NCI-H146 (cell line): ENCODE measurements at places on chromosomes 12 and 14.

DNA sequence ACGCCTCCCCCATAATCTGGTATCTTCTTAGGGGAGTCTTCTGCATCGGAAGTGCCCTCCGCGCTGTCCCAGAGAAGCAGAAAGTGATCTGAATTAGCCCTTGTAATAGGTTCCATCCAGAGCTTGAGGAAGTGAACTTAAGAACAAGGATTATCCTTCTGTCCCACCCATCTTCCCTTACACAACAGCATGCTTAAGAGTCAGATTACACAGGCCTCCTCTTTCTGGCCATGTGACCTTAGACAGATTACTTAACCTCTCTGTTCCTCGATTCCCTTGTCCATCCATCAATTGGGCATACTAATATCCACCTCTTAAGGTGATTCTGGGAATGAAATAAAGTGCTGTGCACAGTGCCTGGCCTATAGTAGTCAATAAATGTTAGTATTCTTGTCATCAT is 11.4 kb downstream of the CABP1 start:
- DNase-seq, result no peak

DNA sequence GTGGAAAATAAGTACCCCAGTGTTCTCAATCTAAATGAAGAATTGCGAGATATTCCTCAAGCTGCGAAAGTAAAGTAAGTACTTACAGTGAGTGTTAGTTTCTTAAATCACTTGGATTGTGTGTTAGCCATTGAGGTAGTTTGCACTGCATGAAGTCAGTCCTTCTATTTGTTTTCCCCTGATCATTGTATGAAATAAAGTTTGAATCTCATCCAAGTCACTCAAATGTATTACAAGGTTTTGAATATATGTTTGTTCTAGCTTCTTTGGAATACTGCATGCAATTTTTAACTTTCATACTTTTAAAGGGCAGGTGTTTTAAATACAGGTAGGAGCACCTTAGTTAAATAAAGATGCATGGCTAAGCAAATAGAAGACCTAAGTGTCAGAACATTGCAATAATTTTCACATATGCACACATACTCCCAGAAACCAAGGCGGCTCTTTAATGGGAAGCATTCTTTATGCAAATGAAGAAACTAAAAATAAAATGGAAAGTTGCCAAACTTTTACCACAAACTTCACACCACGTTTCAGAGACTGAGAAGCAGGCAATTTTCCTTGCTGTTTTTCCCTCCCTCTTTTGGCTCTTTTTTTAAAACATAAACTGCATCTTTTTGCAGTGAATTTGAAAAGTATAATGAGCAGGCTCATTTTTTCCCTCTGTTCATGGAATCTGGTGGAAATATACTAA is 105.6 kb downstream of the GPR135 start:
- no peak for DNase-seq

DNA sequence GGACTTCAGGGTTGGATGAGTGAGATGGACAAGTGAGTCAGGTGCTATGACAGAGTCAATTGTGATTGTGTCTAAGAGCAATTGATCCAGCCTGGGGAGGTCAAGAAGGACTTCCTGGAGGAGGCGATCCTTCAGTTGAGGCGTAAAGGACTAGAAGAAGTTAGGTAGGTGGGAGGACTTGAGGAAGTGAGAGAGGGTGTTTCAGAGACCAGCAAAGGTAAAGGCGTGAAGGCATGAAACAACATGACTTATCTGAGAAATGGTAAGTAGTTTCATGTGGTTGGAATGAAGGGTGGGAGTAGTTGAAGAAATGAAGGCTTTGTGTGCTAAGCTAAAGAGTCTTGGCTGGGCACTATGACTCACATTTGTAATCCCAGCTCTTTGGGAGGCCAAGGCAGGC is 48.9 kb upstream of the PPP1CC start:
- DNase-seq, result no peak

GRCh38 chr14:92850492-92850891 is 56.4 kb downstream of the GOLGA5 start:
- no peak for DNase-seq

- DNase-seq, result no peak
Observed at GRCh38 chr12:117869551-117869950, 99.2 kb downstream of the KSR2 start.

- no peak for DNase-seq
Observed at GRCh38 chr12:87320724-87321123, 708.5 kb downstream of the C12orf50 start.

DNA sequence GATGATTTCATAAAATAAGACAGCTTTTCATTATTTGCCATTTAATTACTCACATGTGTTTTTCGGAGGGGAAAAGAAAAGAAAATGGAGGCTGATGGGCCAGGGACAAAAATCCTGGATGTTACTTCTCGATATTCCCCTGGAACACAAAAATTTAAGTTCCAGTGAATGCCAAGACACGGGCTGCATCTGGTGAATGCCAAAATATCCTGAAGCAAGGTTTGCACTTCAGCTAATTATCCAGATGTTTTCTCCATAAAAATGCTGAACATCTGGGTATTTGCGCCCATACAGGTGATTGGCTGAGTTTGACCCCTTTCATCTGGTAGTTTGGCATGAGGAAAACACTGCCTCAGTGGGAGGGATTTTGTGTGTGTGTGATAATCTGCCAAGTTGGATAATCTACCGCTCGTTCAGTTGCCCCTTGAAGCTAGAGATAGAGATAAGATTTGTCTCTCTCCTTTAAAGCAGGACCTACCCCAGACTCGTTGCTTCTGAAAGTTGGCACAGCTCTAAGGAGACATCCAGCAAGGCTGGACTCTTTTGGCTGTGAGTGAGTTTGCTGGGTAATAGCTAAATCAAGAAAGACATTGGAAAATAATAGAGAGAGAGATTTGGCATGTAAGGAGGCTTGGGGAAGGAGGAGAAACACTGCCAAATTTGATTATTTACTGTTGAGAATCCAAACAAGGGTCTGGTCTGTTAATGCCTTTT is 390.0 kb downstream of the EGLN3 start:
- DNase-seq, result no peak

- DNase-seq, result peak; percentile 97
Observed at GRCh38 chr12:69585189-69586062, at the start of gene CCT2. Gene CCT2 (plus strand): TSS chr12:69585459. CDS start chr12:69585522, 63 bp downstream.

DNA sequence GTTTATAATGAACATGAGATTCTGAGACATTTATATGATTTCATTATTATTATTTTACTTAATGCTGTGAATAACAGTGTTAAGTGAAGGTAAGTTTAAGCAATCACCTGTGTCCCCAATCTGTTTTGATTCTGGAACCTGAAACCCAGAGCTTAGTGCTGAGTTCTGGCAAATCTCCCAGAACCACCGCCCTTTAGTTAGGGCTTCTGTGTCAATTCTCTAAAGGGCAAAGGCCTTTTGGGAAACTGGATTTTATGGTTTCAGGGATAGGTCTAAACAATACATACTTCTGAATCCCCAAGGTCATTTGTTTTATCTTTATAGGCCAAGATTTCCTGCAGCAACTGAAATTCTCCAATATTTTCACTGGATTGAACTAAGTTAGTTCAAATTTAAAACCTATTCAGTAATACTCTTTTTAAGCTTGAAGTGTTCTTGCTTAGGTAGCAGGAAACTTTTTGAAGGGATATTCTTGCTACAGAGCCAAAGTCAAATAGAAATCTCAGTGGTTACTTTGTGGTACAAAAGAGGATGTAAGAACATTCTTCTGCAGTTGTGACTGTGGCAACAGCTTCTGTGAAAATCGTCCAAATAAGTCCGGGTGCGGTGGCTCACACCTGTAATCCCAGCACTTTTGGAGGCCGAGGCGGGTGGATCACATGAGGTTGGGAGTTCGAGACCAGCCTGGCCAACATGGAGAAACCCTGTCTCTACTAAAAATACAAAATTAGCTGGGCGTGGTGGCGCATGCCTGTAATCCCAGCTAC is 10.0 kb upstream of the PKP2 start:
- DNase-seq, result no peak

DNA sequence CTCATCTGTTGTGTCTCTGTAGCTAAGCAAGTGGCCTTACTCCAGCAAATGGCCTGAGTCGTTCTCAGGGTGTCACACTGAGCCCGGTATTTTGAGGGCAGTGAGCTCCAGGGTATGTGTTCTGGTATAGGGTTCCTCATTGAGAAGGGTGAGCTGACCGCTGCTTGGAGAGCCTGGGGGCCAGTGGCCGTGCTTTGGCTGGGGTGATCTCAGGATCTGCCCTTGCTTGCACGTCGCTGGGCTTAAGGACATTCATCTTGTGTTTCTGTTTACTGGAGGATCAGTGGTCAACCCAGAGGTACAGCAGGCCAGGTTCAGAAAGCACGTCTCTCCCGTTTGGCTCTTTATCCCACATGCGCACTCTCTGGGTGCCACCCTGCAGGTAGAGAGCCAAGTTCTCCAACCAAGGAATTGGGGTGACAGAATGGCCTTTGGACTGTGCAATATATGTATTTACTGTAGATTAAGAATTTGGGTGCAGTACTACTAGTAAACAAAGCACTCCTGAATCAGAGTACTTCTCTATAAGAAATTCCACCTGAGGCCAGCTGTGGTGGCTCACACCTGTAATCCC is 52.1 kb downstream of the FBXW8 start:
- DNase-seq, result no peak

DNA sequence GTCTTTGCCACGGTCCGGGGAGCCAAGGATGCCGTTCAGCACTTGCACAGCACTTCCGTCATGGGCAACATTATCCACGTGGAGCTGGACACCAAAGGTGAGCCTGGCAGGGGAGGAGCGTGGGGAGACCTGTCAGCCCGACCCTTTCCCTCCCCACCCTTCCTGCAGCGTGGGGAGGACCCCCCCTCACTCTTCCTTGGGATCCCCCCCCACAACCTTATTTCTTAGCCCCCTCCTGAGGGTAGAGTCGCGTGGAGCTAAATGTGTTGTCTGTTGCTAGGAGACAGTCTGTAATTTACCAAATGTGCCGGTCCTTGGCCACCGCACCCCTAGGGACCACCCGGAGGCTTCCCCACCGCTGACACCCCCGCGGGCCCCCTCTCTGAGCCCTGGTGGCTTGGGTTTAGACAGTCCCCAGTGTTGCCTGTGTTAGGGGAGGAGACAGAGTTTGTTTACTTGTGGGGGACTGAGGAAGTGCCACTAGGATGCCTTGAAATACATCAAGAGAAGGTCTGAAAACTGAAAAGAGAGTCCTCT is 2.3 kb downstream of the SETD1B start:
- DNase-seq, result no peak

DNA sequence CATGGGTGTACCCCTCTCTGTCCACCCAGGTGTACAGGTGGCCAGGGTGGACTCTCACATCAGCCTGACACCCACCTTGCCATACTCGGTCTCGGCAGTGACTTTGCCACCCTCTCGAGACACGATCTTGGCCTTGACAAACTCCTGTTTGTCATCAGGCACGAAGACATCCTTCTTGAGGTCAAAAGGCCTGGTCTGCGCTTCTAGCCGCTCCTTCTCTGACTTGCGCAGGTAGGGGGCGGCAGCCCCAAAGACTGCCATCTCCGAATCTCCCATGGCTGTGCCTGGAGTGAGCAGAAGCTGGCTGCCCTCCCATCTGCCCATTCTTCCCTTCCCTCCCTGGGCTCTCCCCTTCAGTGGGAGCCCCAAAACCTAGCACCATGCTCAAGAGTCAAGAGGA is 2.0 kb downstream of the MYH7 start:
- no peak for DNase-seq

GRCh38 chr14:23530375-23531055 is 21.1 kb downstream of the ZFHX2 start:
- no peak for DNase-seq

DNA sequence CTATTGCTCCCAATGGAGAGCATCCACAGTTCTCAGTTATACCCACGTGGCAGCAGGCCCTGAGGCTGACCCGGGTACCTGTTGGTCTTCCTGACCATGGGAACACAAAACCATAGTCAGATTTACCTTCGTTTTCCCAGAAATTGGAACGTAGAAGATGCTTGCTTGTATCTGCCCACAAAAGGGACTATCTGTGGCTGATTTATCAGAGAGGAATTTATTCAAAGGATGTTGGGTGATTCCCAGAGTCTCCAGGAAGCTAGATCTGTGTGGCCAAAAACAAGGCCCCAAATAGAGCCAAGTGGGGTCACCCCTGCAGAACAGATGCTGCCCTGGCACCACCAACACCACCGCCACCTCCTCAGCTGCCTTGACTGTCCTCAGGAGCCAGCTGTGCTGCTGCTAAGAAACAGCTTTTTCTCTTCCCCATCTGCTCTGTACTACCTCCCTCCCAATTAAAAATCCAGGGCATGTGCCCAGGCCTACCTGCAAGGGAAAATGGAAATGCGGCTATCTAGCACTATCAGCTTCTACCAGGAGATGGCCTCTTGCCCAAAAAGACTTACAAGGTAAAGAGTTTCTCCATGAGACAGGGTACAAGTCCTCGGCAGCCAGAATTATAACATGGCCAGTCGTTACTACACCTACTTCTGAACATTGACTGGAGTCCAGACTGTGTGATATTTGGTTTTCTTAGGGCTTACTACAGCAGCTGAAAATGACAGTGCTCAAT is 128.6 kb upstream of the PLEKHG7 start:
- DNase-seq, result peak; percentile 35

- DNase-seq, result no peak
Observed at GRCh38 chr14:105456736-105457617, 17.6 kb upstream of the CRIP2 start.

GRCh38 chr12:31807773-31808097 is 78.9 kb upstream of the AMN1 start:
- no peak for DNase-seq

- DNase-seq, result no peak
Observed at GRCh38 chr12:79056775-79057174, 192.2 kb downstream of the SYT1 start.

GRCh38 chr12:101653503-101653902 is 43.9 kb upstream of the CHPT1 start:
- DNase-seq, result no peak
